ENCODE measurements at places on chromosomes 12 and 14. TPM values are rescaled to one million over a fixed set of nuclear protein-coding genes. Genes with fewer than 3 reads are reported as not detected.

DNA sequence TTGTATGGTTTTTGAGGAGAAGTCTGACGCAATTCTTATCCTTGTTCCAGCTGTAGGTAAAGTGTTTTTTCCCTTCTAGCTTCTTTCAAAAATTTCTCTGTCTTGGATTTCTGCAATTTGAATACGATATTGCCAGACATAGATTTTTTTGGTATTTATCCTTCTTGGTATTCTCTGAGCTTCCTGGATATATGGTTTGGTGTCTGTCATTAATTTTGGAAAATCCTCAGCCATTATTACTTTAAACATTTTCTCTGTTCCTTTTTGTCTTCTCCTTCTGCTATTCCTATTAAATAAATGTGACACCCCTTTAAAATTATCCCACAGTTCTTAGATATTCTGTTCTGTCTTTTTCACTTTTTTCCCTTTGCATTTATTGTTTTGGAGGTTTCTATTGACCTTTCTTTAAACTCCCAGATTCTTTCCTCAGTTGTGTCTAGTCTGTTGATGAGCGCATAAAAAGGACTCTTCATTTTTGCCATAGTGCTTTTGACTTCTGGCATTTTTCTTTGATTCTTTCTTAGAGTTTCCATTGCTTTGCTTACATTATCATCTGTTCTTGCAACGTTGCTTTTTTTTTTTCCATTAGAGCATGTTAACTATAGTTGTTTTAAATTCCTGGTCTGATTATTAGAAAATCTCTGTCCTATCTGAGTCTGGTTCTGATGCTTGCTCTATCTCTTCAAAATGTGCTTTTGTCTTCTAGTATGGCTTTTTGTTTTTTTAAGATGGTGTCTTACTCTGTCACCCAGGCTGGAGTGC, 129.1 kb downstream of the MSRB3 start:
- no peak for DNase-seq

DNA sequence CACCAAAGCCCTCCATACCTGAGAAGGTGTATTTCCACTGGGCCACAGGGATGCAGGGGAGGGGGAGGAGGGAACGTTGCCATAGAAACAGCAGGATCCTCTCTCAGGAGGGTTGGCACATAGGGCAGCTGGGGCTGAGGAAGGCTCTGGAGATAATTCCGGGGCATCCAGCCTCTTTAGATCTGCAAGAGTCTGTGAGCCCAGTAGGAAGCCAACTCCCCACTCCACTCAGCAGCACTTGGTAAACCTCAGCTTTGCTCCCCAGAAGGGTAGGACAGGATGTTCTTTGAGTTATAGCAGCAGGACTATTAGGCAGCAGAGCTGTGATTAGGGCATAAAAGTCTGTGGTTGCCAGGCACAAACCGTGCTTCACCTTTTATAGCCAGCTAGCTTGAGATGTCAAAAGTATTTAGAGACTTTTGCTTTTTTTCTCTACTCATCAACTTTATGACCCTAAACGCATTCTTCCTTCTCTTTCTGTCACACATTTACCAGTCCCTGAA, 7.8 kb upstream of the PLEKHG3 start:
- DNase-seq = no peak

GRCh38 chr12:117580718-117581062, 219.3 kb upstream of the NOS1 start:
- DNase-seq = no peak

GRCh38 chr14:105022276-105022670, 1.4 kb upstream of the CDCA4 start:
- no peak for DNase-seq

DNA sequence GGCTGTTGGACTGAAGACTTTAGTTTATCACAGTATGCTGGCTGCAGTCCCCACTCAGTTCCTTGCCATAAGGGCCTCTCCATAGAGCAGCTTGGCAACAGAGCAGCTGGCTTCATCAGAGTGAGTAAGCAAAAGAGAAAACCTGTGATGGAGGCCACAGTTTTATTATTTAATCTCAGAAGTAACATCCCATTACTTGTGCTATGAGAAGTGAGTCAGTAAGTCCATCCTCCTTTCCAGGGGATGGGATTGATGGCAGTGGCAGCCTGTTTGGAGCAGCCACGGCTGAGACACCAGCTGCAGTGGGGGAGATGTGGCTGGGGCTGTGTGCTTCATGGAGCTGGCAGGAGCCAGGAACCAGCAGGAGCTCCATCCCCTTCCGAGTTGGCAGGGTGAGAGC, 138.5 kb upstream of the SRRM4 start:
- no peak for DNase-seq

DNA sequence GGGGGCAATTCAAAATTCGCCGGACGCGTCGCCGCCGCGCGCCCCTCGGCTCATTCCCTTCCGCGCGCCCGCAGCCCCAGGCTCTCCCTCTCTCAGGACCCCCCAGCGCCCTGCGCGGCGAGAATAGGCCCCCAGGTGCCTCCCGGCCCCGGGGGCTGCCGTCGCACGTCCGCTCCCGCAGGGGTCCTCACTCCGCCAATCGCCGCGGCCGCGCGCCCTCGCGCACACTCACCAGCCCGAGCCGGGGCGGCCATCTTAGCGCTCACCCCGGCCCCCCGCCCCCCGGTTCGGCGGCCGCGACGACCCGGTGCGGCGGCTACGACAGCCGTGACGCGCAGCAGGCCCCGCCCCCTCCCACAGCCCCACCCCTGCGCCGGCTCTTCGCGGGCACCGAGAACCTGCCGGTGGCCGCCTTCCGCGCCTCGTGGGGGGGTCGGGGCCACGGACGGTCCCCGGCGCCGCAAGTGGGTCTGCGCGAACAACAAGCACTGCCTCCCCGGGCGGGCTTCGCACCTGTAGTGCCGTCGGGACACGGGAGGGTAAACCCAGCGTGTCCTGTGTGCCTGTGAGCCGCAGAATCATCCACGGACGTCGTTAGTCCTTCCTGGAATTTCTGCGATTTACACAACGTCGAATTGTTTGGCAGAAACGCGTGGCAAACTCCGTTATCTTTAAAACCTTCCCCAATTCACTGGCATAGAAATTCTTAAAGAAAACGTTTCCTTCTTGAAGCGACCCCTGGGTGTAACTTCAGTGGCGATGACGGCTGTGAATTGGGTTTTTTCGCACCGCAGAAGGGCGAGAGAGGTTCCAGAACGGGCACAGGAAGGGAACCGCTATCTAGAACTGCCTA, 2.5 kb downstream of the USP44 start:
- DNase-seq = no peak

- no peak for DNase-seq
Measured at GRCh38 chr14:58750321-58751269, 112.8 kb downstream of the DACT1 start.

The STXBP6 gene
- polyA plus RNA-seq = 8.7 TPM

- DNase-seq = no peak
Measured at GRCh38 chr14:36981832-36982529, 190.4 kb downstream of the SLC25A21 start.

- no peak for DNase-seq
Measured at GRCh38 chr14:31536201-31536960, 24.8 kb upstream of the NUBPL start.

DNA sequence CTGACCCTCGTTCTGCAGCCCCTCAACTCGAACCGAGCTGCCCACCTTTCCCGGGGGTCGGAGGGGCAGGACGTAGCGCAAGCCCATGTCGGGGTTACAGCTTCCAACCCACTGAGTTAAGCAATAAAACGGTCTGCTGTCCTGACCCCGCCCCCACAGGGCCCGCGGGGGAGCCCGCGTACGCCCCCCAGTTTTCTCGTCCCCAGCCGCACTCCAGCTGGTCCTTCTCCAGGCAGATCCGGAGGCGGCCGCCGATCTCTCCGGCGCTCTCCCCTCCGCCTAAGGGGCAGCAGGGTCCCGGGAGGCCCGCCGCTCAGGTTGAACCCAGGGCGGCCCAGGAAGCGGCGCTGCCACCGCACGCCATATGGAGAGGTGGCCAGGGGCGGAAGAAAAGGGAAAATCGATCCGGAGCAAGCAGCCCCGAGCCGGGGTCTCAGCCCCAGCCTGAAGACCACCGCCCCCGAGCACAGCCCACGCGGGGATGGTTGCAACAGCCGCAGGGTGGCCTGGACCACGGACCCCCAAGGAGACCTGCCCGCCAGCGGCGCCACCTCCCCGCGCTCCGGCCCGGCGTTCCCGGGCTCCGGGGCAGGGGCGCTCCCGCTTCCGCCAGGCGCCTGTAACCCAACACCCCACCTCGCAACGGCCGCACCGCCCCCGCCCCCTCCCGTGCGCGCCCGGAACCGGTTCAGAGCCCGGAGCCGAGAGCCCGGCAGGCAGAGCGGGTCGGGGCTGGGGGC, 760 bp downstream of the ACTN1 start:
- no peak for DNase-seq

The SOCS2 gene
- 44.3 TPM for polyA plus RNA-seq

DNA sequence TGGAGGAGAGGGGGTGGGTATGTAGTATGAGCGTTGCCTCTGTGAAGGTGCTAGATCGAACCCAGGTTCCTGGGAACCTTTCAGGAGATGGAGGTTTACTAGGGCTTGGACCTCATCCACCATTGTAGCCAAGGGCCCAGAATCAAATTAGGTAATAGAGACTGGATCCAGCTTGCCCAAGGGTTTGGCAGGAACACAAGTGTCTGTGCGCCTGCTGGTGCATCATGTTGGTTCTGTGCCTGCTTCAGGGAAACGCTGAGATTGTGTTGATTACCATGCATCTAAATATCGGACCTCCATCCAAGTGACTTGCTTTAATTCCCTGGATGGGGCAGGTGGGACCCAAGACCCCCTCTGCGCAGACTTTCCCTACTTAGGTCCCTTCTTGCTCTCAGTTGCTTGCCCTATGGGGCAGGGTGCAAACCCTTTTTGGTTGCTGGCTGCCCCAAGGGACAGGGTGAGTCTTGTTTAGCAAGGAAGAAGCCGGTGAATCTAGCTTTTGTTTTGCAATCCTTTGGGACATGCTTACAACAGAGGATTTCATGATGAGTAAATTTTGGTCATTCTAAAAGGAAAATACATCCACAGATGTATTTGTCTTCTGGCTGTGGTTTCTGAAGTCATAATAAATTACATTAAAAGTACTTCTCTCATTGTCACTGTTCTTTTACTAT, 189.8 kb upstream of the PRICKLE1 start:
- DNase-seq = no peak

DNA sequence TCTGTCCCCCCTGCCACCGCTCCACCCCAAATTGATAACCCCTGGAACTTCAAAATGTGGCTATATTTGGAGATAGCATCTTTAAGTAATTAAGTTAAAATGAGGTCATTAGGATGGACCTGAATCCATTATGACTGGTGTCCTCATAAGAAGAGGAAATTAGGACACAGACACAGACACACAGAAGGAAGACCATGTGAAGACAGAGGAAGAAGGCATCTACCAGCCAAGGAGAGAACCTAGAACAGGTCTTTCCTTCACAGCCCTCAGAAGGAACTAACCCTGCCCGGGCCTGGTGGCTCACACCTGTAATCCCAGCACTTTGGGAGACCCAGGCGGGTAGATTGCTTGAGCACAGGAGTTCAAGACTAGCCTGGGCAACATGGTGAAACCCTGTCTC, 3.6 kb upstream of the HRK start:
- DNase-seq = no peak

The WDHD1 gene
- polyA plus RNA-seq = 20.5 TPM
